A549 treated with ZK216348 at 1 μM for 4 hours (cell line): ENCODE measurements at places on chromosomes 13 and 19. TPM values are rescaled to one million over a fixed set of nuclear protein-coding genes. Genes with fewer than 3 reads are reported as not detected.

The DIRAS1 gene
- total RNA-seq, result 3.2 to 5.1 TPM (median 4.2 TPM) in 5 replicates

The HIF3A gene
- total RNA-seq, result not detected in 5 replicates

The CELF5 gene
- 0.34 to 0.77 TPM (median 0.54 TPM) in 5 replicates for total RNA-seq

The PRR19 gene
- total RNA-seq, result 3.5 to 4.9 TPM (median 3.7 TPM) in 5 replicates

The ZNF66 gene
- total RNA-seq, result not detected in 5 replicates

The C19orf33 gene
- total RNA-seq, result 493 to 766 TPM (median 736 TPM) in 5 replicates

The TBXA2R gene
- total RNA-seq, result 0.74 to 1.3 TPM (median 0.90 TPM) in 5 replicates

The RASA3 gene
- 9.2 to 12.7 TPM (median 11.1 TPM) in 5 replicates for total RNA-seq

The AMER2 gene
- not detected in 5 replicates for total RNA-seq

The SHD gene
- not detected in 5 replicates for total RNA-seq

The ZNF763 gene
- total RNA-seq, result not detected in 5 replicates
